RCC 7860 (cell line): ENCODE measurements at places on chromosomes 5 and 9.
A peak's percentile ranks its signal among the peaks of the same experiment; 100 is the strongest.

DNA sequence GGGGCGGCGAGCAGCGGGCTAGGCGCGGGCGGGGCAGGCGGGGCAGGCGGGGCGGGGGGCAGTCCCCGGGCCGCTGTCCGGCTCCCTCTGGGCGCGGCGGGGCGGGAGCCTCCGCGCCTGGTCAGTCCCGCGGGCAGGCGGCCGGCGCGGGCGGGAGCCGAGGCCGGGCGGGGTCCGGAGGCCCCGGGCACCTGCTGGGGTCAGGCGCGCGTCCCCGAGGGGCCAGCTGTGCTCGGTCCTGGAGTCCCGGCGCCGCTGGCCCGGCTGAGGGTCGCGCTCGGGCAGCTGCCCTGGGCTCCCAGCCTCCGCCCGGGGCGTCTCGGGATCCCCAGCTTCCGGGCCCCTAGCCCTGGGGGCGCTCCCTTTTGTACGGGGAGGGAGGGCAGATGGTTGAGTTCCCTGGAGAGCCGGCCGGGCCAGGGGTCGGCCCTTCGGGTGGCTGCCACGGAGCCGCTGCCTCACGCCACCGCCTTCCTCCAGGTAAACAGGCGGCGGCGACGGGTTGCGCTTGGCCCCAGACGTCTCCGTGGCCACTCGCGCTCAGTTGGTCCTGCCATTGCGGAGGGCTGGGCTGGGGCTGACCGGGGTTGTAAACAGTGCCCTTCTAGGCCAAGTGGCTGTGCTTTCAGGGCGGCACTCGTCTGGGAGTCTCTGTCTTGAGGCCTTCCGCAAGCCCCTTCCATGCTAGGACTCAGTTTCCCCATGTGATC lies 473 bp downstream of the ZBTB34 start:
- DNase-seq: no peak

- peak; percentile 95 for DNase-seq
Observed at GRCh38 chr5:172133359-172134029, 54.5 kb downstream of the STK10 start.

DNA sequence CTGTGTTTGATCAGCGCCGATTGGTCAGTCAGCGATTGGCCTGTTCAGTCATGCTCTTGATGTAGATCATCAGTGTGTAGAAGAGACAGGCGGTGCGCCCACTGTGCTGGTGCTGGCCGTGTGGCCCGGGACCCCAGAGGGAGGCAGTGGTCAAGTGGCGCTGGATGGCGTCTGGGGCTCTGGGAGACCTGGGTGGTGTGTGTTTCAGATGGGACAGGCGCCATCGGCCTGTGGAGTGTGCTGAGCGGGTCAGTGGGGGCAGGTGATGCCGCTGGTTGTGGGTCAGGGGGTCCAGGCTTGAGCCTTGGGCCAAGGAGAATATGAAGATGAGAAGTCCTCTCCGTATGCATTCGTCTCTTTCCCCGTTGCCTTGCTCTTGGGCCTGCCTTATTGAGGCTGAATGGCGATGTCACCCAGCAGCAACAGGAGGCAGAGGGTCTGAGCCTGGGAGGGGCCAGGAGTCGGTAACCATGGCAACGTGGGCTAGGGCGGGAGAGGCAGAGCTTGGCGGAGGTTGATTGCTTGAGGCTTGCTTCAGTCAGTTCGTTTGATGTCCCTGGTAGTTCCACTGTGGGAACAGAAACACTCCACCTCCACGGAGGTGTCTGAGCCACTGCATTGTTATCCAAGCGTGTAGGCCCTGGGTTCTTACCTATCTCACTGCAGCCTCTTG lies 117.8 kb upstream of the CACNA1B start:
- no peak for DNase-seq

GRCh38 chr9:120733190-120733589 lies 18.9 kb upstream of the MEGF9 start:
- DNase-seq: peak; percentile 30

DNA sequence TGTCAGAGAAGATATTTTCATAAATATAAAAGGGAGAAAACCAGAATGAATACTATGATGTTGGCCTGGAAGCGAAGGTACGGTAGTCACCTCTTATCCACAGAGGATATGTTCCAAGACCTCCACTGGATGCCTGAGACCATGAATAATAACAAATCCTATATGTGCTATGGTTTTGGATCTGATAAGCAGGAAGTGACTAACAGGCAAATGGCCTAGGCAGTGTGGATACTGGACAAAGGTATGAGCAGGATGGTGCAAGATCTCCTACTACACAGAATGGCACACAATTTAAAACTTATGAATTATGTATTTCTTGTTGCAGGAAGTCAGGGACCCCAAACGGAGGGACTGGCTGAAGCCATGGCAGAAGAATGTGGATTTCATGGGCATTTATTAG lies 48.2 kb downstream of the ADAMTS12 start:
- peak; percentile 47 for DNase-seq

GRCh38 chr5:139848508-139849100 lies 53.0 kb downstream of the PSD2 start:
- DNase-seq: no peak

DNA sequence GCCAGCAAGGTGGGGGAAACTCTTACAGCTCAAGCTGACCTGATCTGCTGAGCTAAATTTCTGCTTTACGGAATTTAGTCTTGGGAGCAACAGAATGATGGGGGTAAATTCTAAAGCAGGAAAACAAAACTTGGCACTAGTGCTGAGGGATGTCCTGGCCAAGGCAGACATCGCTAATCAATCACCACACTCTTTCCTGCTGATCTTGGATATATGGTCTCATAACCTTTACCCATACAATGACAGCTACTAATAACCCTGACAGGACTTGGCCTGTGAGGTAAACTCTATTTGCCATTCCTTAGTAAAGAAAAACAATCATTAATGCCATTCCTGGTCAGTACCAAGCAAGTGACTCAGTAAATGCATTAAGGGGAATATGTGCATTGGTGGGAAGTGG lies 51.5 kb downstream of the PPARGC1B start:
- DNase-seq: no peak

DNA sequence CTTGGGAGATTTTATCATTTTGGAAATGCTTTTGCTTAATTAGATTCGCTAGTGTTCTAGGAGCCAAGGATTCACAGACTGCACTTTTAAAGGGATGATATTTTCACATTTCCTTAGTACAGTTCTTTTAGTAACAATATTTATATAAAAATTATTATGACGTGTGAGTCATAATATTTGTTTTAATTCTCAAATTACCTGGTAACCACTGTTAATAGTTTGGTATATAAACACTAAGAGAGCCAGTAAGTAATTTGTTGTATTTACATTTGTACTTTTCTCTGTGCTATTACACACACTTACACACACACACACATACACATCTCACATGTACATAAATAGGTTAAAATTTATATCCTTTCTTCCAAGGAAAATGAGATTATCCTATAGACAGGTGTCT lies 58.8 kb upstream of the RAD23B start:
- DNase-seq: no peak

DNA sequence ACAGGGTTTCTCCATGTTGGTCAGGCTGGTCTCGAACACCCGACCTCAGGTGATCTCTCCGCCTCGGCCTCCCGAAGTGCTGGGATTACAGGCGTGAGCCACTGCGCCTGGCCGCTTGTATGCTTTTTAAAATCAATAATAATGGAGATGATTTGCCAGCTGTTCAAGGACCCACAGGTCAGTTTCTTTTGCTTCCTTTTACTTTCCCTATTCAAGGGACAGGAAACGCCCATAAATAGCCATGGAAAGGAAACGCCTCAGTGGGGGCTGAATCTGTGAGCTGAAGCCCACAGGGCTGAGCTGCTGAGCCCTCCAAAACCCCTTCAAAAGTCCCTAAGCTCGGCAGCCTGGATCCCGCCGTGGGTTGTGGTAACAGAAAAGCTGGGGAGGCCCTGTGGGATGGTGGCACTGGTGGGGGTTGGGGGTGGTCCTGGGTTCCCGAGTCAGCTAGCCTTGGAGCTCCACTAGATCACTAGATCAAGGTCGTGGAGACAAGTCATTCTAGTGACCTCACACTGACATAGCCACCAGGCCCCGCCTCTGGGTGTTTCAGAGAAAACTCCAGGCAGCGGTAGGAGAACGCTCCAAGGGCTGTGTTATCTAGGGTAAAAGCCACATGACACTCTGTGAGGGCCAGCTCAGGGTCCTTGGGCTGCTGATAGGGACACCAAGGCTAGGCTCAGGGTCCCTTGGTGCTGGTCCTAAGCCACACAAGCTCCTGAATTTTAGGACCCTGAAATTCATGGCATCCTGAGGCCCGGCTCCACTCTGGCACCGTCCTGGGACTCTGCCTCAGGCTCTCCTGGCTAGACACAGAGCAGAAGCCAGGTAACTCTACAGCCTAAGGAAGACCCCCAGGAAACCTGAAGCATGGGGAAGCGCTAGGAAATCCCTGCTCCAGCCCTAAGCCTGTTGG lies 18.0 kb upstream of the DUSP1 start:
- no peak for DNase-seq

DNA sequence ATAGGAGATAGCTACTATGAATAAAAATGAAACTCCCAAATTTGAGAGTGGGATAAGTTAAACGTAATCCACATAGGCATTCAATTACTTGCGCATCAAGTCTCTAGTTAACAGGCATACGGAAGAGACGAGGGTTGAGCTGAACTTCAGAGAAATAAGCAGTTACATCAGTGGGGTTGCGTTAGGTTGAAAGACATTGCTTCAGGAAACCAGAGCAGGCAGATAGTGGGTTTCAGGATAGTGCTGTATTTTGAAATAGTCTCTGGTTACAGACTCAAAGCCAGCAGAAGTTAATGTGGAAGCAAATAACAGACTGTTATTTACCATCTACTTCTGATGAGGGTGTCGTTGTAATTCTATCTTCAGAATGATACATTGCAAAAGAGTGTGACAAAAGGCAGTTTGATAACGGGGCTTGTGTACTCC lies 533.4 kb downstream of the PDE4D start:
- DNase-seq: no peak

DNA sequence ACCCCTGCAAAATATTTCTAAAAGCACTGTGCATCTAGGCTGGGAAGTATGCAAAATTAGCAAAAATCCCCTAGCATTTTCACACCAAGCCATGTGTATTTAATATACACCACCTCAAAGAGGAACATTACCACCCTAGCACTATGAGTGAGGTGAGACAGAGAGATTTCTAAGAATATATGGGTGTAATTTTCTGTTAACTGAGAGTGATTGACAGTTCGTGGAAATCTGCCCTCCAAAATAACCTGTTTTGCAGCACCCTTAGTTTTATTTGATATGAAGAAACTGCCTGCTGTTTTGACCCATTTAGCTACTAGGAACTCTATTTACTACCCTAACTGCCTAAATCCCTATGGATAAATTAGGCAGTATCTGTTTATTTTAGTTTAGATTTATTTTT lies 64.2 kb upstream of the CDKN2B start:
- no peak for DNase-seq
